ENCODE measurements at places on chromosomes 1 and 21.

- DNase-seq: no peak
Observed at GRCh38 chr1:2539312-2539907, 9.3 kb upstream of the HES5 start.

GRCh38 chr1:161180639-161181038 lies 3.3 kb upstream of the B4GALT3 start:
- DNase-seq: peak; percentile 18

DNA sequence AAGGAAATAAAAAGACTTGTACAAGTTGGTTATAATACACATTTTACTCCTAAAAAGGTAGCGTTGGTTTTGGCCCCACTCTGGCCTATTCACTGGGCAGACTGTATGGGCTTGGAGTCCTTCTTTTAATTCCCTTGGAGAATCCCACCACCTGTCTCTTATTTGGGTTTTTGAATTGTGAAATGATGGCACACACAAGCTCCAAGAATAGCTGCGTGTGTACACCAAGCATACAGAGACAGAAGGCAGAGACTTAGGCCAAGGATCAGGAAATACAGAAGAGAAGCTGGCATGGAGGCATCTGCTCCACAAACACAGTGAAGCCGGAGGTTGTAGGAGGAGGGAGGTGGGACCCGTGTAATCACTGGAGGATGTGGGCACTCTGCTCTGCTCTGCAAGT lies 29.1 kb downstream of the DDR2 start:
- DNase-seq: no peak

- DNase-seq: no peak
Observed at GRCh38 chr1:180145446-180145845, 9.2 kb upstream of the QSOX1 start.

GRCh38 chr1:220734571-220735326 lies 13.4 kb upstream of the MTARC2 start:
- DNase-seq: no peak

- DNase-seq: no peak
Observed at GRCh38 chr21:34706337-34706736, 37.5 kb downstream of the CLIC6 start.

GRCh38 chr1:227218870-227219573 lies 99.3 kb downstream of the CDC42BPA start:
- DNase-seq: peak; percentile 35

DNA sequence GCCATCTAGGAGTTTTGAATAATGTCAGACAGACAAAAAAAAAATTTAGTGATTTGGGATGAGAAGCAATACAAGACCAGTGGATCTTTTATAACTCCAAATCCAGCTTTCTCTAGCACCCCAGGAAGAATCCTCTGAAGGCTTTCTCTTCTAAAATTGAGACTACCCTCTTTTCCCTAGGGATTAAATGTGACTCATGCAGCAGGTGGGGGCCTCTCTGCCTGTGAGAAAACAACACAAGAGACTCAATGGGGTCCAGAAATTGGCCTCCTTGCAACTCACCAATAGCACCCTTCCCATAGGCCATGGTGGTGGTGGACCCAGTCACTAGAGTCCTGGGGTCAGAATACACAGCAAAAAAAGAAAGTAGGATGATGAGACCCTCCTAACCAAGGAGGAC lies 120.3 kb upstream of the ATP1A1 start:
- DNase-seq: no peak

DNA sequence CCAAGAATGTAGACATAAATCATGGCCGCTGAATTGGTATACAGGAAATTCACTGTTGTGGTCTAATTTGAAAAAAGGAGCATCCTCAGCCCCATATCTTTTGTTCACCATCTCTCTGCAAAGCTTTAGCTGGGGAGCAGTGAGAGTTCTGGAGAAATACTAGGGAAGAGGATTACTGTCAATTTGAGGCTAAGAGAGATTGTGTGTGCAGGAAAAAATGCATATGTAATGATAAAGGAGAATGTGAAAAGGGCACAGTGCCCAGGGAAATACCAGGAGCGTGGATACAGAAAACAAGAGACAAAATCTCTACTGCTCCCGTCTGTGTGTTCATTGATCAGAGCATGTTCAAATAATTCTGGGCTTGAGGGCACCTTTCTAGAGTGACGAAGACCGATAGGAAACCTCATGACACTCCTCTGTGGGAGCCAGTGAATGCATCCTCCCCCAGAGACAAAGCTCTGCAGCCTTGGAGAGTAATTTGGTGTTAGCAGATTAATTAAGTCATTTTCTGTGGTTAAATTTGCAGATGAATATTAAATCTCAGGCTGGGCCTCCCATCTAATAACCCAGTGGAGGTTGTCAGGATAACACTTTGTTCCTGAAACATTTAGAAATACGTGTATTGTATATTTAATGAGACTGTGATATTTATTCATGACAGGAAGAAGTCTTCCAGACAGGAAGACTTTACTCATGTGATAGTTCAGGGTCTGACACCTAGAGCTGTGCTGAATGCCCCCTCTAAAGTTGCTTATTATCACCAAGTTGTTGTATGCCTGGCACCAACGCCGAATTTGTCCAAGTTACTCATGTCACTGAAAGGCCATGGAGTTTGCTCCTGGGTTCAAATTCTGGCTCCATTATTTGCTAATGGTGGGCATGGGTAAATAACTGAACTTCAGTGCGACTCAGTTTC lies 287.3 kb upstream of the SGIP1 start:
- no peak for DNase-seq

GRCh38 chr1:28796352-28797211 lies 15.4 kb upstream of the OPRD1 start:
- no peak for DNase-seq

- DNase-seq: no peak
Observed at GRCh38 chr1:10724948-10725847, 71.2 kb downstream of the CASZ1 start.

GRCh38 chr1:28308750-28309149 lies 20.1 kb upstream of the MED18 start:
- DNase-seq: no peak

DNA sequence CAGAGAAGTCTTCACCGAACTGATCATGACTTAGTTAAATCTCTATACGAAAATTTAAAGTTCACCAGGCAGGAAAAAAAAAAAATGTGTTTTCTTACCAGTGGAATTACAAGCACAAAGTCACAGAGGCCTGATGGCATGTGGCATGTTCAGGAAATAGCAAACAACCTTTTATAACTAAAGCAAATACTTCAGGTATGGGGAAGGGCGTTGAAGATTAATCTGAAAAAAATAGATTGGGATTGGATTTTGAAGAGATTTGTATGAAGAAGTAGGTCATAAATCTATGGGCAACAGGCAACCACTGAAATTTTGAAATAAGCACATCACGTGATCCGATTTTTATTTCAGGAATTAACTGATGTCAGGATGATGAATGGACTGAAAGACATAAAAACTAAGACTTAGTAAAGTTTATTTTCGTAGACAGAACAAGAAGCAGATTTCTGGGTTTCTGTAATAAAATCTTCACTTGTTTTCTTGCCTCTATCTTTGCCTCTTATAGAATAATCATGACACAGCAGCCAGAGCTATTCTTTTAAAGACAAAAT lies 295.9 kb upstream of the ADGRL4 start:
- DNase-seq: no peak

All from GDM1 (cell line).